Breast epithelium (tissue), 4 donors: ENCODE measurements at places on chromosomes 11 and 22. TPM values are rescaled to one million over a fixed set of nuclear protein-coding genes. Genes with fewer than 3 reads are reported as not detected.

The FGF19 gene
- not detected for total RNA-seq

- no peaks in the 10 kb centered on the region for H3K36me3 ChIP-seq
- no peak for DNase-seq
- H3K4me1 ChIP-seq = no peaks in the 10 kb centered on the region
- H3K27me3 ChIP-seq = no peaks in the 10 kb centered on the region
- no peak overlapping the region for H3K4me3 ChIP-seq
Measured at GRCh38 chr11:113951537-113951936, 23.4 kb upstream of the HTR3A start.

The NCF4 gene
- 36.8 TPM for total RNA-seq

- no peaks in the 10 kb centered on the region for H3K4me1 ChIP-seq
- H3K27me3 ChIP-seq = no peaks in the 10 kb centered on the region
- no peak for DNase-seq
Measured at GRCh38 chr22:50001388-50002231, 11.0 kb downstream of the IL17REL start.

The CD3D gene
- 2.6 TPM for total RNA-seq

GRCh38 chr11:86749376-86749775, 51.0 kb upstream of the PRSS23 start:
- H3K4me3 ChIP-seq = no peak overlapping the region
- H3K4me1 ChIP-seq = no peaks in the 10 kb centered on the region
- no peak for DNase-seq
- H3K27ac ChIP-seq = no peak overlapping the region
- H3K36me3 ChIP-seq = no peaks in the 10 kb centered on the region
